Left ventricle myocardium inferior (tissue), 1 donor: ENCODE measurements at places on chromosomes 13 and 19. TPM values are rescaled to one million over a fixed set of nuclear protein-coding genes. Genes with fewer than 3 reads are reported as not detected.

The KLK1 gene
- total RNA-seq, result 0.41 TPM

The EPSTI1 gene
- 2.6 TPM for total RNA-seq

The PSG3 gene
- total RNA-seq, result not detected

The ONECUT3 gene
- total RNA-seq, result not detected

The WASF3 gene
- total RNA-seq, result 12.6 TPM

The ZNF560 gene
- 0.16 TPM for total RNA-seq

The ATP12A gene
- total RNA-seq, result not detected

The LRRC63 gene
- total RNA-seq, result not detected

The FCAR gene
- not detected for total RNA-seq

The SERP2 gene
- total RNA-seq, result 13.0 TPM

GRCh38 chr13:41655997-41656396, 198.6 kb downstream of the RGCC start:
- H3K4me1 ChIP-seq, result peaks cover 16% of the 10 kb centered on the region
- DNase-seq, result no peak
- H3K36me3 ChIP-seq, result peaks cover 9% of the 10 kb centered on the region
- no peak overlapping the region for H3K4me3 ChIP-seq

- H3K36me3 ChIP-seq, result no peaks in the 10 kb centered on the region
- no peak overlapping the region for H3K4me3 ChIP-seq
- no peak overlapping the region for H3K27ac ChIP-seq
- DNase-seq, result no peak
- H3K4me1 ChIP-seq, result peaks cover 26% of the 10 kb centered on the region
These were observed 16.4 kb upstream of the ALOX5AP start for GRCh38 chr13:30718661-30719524.

GRCh38 chr13:54185785-54186184, 1157.2 kb downstream of the OLFM4 start:
- no peak overlapping the region for H3K27ac ChIP-seq
- no peaks in the 10 kb centered on the region for H3K4me1 ChIP-seq
- H3K4me3 ChIP-seq, result no peak overlapping the region
- no peaks in the 10 kb centered on the region for H3K27me3 ChIP-seq

DNA sequence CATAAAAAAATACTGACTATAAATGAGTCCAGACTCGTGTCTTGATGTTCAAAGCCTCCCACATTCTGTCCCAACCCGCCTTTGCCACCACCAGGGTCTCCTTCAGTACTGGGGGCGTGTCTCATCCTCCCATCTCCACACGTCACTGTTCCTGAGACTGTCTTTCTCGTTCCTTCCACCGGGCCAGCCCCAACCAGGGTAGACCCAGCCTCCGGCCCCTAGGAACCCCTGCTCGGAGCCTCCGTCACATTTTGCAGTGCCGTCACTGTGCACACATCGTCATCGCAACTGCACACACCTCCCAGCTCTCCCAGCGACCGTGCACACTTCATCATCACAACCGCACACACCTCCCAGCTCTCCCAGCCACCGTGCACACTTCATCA, 73.4 kb downstream of the SPACA7 start:
- no peak for DNase-seq
- H3K27ac ChIP-seq, result no peak overlapping the region
- H3K36me3 ChIP-seq, result no peaks in the 10 kb centered on the region
- H3K4me3 ChIP-seq, result no peak overlapping the region
- peaks cover 86% of the 10 kb centered on the region for H3K27me3 ChIP-seq

DNA sequence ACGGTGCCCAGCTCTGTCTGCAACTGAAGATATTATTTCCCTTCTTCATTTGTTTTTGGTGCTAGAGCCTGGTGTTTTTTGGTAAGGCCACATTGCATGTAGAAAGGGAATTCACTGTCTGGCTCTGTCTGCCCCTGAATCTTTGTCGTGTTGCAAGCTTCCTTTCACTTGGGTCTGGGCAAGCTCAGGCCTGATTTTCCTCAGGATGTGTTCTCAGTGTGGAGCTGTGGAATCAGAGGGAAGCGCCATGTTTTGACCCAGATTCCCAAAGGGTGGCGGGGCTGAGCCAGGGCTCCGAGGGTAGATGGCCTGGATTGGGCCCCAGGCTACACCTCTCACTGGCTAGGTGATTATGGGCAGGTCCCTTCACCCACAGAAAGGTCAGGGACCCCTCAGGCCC, 8.6 kb downstream of the PRKCSH start:
- H3K27me3 ChIP-seq, result no peaks in the 10 kb centered on the region
- H3K36me3 ChIP-seq, result peaks cover 94% of the 10 kb centered on the region
- peak overlapping the region; percentile 52 for H3K27ac ChIP-seq
- no peak for DNase-seq
- no peak overlapping the region for H3K4me3 ChIP-seq

DNA sequence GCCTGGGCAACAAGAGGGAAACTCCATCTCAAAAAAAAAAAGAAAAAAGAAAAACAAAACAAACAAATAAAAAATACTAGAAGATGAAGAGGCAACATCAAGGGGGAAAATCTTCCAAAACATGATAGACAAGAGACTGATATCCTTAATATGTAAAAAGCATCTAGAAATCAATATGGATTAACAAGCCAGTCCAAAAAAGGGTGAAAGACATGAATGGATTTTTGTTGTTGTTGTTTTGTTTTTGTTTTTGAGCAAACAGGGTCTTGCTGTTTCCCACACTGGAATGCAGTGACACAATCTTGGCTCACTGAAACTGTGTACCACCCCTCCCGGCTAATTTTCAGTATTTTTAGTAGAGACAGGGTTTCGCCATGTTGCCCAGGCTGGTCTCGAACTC, 4.0 kb upstream of the TINCR start:
- H3K27me3 ChIP-seq, result peaks cover 35% of the 10 kb centered on the region
- no peaks in the 10 kb centered on the region for H3K36me3 ChIP-seq
- H3K27ac ChIP-seq, result no peak overlapping the region
- DNase-seq, result no peak

- no peak overlapping the region for H3K4me3 ChIP-seq
- no peak for DNase-seq
- peaks cover 19% of the 10 kb centered on the region for H3K4me1 ChIP-seq
These were observed 198.7 kb upstream of the SERP2 start for GRCh38 chr13:44174769-44175425.

DNA sequence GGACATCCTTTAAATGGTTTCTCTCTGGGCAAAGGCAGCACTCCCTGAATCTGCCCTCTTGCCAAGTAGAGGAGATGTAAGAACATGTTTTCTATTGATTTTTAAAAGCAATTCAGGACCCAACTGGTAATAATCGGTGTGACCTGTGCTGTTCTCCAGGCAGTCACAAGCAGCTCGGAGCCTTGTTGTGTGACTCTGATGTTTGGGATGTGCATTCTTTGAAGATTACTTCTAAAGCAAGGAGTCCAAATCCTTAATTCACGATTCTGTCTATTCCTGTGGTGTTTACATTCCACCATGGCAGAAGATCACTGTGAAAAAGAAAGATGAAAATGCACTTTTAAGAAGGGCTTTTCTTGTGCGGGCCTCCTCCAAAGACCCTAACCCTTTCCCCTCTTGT, 122.3 kb upstream of the ZNF536 start:
- H3K27me3 ChIP-seq, result peaks cover 79% of the 10 kb centered on the region
- no peak overlapping the region for H3K4me3 ChIP-seq
- H3K36me3 ChIP-seq, result no peaks in the 10 kb centered on the region
- H3K27ac ChIP-seq, result no peak overlapping the region
- no peaks in the 10 kb centered on the region for H3K4me1 ChIP-seq
- no peak for DNase-seq

DNA sequence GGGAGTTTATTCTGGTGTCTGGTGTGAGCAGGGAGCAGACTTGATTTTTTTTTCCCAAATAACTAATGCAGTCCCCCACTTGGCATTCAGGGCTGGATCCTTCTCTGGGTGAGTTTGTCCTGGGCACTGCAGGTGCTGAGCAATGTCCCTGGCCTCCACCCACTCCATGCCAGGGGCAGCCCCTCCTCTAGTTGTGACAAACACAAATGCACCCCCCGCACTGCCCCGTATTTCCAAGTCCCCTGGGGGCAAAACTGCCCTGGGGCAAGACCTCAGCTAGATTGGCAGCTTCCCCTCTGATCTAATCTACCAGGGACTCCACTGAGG, 6.4 kb downstream of the MOB3A start:
- DNase-seq, result no peak
- peak overlapping the region; percentile 28 for H3K4me3 ChIP-seq
- H3K27ac ChIP-seq, result peak overlapping the region; percentile 71
- peaks cover 70% of the 10 kb centered on the region for H3K4me1 ChIP-seq
- H3K27me3 ChIP-seq, result no peaks in the 10 kb centered on the region

DNA sequence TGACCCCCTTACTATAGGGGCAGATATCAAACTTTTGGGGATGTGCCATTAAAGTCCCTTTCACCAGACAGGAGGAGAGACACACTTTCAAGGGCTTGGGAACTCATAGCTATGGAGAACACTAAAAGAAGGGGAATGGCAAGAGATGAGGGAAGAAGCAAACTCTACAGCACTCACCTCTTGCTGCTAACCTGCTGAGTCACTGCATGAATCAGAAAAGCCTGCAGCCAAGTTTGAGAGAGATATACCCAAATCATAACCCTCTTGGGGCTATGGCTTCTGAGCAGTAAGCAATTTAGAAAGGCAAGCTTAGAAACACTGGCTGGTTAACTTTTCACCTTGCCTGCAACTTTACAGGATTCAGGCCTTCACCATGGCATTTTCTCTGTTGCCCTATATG, 1028.0 kb downstream of the UQCRFS1 start:
- no peak overlapping the region for H3K27ac ChIP-seq
- no peaks in the 10 kb centered on the region for H3K27me3 ChIP-seq
- no peaks in the 10 kb centered on the region for H3K4me1 ChIP-seq
- no peak for DNase-seq
- H3K36me3 ChIP-seq, result no peaks in the 10 kb centered on the region
